MG63 (cell line): ENCODE measurements at places on chromosomes 13 and 19.

DNA sequence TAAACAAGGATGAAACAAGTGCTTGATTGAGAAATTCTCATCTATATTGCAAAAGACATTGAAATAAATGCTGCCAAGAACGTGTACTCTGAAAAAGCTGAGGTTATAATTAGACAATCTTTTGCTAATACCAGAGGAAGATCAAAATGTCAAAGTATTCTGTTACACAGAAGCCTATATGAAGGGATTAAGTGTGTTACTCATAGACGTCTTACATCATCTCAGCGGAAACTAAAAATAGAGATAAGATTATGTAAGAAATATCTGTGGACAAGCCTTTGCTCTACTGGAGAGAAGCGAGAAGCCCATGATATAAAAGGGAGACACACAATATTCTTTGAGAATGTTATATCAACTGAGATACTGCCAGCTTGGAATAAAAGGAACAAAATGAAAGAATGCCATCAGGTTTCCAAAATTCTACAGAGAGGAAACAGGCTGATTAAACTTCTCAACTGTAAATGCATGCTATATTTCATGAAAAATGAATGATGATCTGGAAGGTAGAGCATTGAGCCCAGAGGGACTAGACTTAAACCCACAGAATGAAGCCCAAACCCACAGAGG is 699.0 kb downstream of the GPC5 start:
- no peak for DNase-seq

DNA sequence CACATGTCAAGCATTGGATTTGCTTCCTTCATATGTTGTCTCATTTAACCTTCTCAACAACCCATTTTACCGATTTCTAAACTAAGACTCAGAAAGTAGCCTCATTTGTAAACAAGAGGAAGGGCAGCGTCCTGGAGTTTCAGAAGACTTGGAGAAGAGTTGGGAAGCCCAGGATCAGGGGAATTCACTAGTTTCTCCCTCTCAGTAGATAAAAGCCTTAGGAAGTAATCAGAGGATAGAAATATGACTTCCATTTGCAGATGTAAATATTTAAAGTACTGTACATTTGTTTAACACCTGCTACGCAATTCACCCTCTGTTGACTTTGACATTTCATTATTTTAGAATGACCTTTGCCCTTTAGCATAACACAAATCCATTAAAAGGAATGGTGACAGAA is 216.4 kb downstream of the DCT start:
- DNase-seq = no peak

DNA sequence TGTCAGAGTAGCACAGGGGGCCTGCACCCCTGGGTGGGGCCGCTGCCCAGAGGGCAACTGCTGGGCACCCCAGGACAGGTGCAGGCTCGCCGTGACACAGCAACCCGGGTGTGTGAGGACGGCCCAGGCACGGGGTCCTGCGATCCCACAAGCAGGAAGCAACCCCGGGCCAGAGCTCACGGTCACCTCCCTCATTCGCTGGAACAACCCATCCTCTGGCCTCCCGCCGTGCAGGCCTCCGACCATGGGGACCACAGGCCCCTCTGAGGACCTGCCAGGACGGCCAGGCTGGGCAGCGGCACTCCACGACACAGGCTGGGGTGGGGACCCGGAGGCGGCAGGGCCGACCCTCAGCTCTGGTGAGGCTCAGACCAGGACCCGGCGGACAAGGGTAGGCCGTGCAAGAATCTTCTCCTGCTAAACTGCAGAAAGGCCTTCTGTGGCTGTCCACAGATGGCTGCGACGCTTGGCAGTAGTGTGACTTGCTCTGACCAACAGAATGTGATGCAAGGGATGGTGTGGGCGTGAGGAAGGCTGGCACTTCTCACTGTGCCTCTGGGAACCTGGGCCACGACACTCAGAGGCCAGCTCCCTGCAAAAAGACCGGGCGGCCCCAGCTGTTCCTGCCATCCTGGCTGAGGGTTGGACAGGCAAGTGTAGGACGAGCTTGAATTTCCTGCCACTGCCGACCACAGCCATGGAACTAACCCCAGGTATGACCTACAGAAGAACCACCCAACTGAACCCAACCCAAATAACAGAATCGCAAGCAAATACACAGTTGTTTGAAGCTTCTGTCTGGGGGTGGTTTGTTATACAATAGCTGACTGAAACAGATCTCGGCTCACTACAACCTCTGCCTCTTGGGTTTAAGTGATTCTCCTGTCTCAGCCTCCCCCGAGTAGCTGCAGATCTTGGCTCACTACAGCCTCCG is 26.5 kb downstream of the PIP5K1C start:
- DNase-seq = no peak

- DNase-seq = no peak
These were observed 66.7 kb downstream of the LHFPL6 start for GRCh38 chr13:39536274-39536673.

DNA sequence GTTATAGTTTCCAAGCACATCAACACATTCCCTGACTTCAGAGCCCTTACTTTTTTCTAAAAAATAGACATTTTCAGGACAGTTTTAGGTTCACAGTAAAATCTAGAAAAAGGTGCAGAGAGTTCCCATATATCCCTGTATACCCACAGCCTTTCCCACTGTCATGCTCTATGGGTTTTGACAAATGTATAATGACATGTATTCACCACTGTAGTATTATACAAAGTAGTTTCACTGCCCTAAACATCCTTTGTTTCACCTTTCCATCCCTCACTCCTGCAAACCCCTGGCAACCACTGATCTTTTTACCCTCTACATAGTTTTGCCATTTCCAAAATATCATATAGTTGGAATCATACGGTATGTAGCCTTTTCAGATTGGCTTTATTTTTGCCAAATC is 15.6 kb downstream of the NAA16 start:
- no peak for DNase-seq

DNA sequence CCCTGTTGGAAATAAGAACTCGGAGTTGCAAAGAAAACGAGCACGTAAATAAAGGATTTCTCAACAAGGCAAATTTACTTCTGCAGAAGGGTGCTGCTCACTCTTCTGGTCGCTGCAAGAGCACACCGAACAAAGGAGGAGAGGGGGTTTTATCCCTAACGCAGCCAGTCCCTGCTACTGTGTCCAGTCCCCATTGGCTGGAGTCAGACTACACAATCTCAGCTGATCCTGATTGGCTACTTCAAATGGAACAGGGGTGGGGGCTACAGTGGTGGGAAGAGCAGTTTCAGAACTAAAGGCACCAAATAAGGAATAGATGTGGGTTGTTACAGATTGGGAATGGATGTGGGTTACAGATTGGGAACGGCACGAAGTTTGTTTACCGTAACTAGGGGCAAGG is 63.9 kb upstream of the MCF2L start:
- DNase-seq = no peak

GRCh38 chr19:30469774-30470173 is 97.6 kb downstream of the ZNF536 start:
- no peak for DNase-seq

GRCh38 chr19:6216236-6216995 is 63.4 kb downstream of the MLLT1 start:
- DNase-seq = no peak

DNA sequence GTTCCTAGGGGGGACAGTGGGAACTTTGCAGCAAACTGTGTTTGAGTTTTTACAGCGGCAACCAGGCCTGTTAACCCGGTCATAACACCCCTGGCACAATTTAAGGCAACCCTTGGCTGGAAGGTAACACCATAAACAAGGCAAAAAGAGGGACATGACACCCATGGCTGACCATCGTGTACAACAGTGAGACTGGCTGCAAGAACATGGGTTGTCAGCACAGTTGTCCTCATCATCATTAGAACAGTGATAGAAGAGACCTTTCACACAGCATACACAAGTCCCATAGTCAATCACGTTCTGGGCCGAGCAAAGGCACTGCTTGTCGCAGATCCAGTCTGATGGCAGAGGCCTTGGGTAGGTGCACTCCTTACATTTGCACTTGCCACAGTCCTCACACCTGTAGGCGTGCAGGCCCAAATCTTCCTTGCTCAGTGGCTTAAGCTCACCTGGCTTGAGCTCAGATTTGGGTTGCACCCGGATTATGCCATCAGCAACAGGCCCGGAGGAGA is 4.1 kb downstream of the SPRY2 start:
- no peak for DNase-seq

DNA sequence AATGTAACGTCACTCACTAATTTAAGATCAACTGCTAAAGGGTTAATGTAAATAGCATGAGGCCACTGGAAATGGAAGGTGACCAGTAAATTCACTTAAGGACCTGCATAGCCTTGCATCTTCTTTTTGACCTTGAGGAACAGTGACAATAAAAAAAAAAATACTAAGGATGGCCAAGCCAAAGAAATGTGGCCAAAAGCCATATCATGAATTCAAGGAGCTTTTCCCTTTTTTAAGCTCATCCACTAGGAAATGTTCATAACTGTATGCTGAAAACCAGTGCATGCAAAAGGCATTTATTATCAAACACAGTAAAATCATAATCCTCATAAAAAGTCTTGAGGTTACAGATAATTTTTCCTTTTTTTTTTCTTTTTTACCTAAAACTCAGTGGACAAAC is 77.5 kb downstream of the LHFPL6 start:
- no peak for DNase-seq

DNA sequence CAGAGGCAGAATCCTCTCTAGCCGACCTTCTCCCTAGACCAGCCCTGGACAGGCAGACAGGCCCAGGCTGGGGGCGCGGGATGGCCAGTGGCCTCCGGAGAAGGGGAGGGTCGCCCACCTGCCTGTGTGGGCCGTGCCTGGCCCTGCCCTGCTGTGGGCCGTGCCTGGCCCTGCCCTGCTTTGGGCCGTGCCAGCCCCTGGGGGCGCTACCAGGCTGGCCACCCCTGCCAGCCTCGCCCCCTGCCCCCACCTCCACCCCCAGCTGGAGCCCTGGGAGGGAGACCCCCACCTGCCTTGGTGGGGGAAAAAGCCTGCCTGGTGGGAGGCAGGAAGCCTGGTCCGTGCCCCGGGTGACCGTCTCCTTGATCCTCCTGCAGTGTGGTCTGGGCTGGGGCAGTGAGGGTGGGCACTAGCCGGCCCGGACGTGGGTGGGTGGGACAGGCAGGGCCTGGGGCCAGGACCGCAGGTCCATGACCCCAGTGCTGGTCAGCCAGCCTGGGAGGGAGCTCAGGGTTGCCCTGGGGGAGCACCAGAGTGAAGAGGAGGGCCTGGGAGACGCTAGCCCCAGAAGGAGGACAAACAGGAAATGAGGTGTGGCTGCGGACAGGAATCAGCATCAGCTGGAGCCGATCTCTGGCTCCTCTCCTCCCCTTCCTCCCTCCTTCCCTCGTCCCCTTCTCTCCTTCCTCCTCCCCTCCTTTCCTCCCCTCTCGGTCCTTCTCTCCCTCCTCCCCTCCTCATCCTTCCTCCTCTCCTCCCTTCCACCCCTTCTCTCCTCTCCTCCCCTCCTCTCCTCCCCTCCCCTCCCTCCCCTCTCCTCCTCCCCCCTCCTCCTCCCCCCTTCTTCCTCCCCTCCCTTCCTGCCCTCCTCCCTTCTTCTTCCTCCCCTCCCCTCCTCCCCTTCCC is 5.1 kb upstream of the MKNK2 start:
- peak; percentile 40 for DNase-seq

DNA sequence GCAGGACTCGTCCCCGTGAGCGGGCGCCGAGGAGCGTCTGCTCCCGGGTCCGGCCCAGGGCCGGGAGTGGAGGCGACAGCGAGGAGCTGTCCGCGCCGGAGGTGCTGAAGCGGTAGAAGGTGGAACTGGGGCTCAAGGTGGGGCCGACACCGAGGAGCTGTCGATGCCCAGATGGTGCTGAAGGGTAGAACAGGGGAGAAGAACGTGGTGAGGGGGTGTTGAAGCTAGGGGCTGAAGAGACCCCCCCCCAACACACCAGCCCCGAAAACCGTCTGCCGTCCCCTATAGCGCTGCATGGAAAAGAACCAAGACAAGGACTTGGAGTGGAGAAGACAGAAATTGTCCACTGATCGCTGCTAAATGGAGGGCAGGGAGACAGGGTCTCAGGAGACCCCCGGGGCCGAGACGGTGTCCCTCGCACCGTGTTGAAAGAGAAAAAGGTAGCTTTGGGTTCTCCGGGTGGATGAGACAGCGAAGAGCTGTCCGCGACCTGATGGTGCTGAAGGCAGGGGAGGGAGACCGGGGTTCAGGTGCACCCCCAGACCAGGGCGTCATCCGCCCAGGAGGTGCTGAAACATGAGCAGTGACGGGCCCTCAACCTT is 7.1 kb upstream of the PDE4C start:
- peak; percentile 48 for DNase-seq

- DNase-seq = no peak
These were observed 316.2 kb upstream of the KLHL1 start for GRCh38 chr13:70424428-70424827.

DNA sequence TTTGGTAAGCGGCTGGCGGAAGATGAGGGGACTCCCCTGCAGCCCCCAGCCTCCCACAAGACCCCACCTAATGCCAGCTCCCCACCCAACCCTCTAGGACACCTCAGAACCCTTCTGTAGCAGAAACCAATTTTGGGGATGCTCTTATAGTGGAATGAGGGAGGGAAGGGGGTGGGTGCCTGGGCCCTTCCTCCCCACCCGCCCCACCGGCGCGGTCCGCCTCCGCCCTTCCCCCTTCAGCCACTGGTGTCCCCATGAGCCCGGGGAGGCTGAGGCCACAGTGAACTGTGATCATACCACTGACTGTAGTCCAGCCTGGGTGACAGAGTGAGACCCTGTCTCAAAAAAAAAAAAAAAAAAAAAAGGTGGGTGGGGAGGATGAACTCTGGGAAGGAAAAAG is 16.2 kb downstream of the TLE6 start:
- no peak for DNase-seq

GRCh38 chr13:40238761-40239160 is 427.7 kb downstream of the FOXO1 start:
- DNase-seq = no peak

GRCh38 chr13:19182536-19182935 is 912 bp upstream of the TUBA3C start:
- DNase-seq = no peak

DNA sequence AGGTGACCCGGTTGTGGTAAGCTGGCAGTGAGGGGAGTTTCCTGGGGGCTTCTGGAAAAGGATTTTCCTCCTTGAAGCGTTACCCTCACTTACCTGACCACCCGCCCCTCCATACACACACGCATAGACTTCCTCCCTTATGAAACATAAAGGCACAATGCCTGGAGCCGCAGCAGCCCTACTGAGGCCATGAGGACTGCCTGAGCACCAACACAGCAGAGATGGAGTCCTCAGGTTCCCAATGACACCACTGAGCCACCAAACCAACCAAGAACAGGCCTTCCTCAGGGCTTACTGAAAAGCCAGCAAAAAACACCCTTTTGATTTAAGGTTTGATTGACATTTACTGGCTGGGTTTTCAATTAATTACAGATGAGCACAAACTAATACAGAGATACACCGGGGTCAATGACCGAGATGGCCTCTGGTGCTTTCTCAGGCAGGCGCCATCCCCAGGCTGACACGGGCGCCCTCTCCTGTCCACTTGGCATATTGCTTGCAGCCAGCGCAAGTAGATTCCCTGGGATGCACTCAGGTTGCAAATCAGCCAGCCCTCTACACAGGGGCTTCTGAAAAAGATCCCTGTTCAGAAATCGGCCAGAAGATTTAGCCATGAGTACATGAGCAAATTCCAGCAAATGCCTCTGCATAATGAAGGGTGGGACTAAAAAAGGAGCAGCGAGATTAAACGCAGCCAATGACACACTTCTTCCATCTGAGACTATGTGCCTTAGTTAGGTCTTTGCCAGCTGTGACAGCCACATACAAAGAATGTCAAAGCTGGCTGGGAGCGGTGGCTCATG is 14.8 kb downstream of the OPA3 start:
- DNase-seq = peak; percentile 60
